ENCODE measurements at places on chromosomes 6 and 20.
A peak's percentile ranks its signal among the peaks of the same experiment; 100 is the strongest.

DNA sequence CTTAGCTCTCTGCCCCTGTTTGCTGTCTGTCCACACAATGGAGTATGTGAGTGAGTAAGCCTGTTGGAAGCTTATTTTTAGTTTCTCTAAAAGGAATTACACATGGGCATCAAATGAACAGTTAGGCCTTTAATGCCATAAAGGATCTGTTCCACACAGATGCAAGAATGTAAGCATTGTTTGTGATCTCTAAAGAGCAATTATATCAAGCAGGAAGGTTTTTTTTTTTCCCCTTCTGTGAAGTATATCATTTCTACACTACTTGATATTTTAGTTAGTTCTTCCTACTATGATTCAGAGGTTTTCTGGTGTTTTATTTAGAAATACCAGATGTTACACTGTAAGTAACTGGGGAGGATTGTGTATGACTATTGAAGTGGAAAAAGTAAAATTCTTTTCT is 627.5 kb downstream of the COL12A1 start:
- DNase-seq = no peak

DNA sequence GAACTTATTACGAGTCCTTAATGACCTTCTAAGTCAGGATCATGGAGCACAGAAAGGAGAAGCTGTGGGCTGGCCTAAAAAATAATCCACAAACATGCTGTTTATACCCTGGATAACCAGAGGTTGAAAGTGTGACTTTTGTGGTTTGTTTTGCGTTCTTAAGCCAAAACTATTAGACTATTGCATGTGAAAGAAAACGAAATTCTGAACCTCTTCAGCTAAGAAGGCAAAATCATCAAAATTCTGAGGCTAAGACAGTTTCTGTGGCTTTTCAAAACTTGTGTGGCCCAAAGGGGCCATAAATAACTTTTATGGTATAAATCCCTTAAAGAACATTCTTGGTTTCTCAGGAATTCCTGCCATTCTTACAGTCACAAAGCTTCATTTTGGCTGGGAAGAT is 251.0 kb downstream of the UST start:
- DNase-seq = no peak

DNA sequence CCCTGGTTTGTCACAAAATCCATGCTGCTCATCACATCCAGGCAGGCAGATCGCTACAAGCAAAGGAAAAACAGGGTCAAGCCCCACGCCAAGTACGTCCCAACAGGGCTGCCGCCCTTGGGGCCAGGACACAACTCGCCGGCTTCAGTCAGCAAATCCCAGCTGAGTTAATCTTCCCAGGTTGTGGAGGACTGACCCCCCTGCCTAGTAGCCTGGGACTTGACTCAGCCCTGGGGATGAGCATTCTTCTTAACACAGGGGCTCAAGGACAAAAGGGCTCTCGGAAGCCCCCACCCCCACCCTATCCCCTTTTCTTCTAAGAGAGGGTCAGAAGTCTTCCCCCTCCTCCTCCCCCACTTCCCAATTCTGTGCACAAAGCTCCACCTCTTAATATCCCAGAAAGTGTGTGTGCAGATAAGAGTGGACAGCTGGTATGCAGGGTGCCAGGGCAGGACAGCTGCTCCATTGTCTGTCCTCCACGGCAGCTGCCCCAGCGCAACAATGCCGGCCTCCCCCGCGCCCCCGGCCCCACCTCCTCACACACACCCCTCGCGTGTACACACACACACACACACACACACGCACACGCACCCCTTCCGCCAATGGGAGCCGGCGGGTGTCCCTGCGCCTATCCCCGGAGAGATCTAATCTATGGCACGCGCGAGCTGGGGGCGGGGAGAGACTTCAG is 4.5 kb downstream of the DLL1 start:
- no peak for DNase-seq

DNA sequence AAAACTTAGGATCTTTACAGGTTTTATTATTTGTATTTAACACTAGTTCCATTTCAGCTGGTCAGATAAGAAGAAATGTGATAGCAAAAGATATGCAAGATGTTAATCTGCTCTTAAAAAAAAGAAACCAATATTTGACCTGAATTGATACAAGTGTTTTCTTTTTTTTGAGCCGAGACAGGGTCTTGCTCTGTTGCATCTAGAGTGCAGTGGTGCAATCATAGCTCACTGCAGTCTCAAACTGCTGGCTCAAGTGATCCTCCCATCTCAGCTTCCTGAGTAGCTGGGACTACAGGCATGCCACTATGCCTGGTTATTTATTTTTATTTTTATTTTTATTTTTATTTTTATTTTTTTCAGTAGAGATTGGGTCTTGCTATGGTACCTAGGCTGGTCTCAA is 133.0 kb downstream of the GMPR start:
- no peak for DNase-seq

DNA sequence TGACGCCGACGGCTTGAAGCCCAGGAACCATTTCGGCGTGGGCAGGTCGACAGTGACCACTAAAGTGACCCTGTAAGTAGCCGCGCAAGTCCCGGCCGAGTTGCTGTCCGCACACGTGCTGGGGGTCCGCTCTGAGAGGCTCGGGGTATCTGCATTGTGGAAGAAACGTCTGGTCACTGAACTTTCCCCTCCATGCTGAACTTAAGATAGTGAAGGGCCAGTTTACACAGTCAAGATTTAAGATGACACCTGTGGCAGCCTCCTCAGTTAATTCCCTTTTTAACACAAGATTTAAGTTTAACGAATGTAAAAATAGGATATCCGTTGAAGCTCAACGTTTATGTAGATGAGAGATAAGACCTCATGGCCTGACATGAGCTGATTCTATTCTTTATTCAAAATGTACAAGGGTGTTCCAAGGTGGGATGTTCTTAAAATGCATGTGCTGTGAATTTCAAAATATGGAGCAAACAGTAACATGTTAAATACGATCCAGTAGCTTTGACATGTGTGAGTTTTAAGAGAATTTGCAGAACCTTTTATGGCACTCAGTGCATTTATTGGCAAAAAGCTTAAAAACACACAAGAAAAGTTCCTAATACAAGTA is 116.2 kb downstream of the RTN4IP1 start:
- DNase-seq = no peak

GRCh38 chr6:141677598-141678211 is 455.0 kb upstream of the GJE1 start:
- no peak for DNase-seq

DNA sequence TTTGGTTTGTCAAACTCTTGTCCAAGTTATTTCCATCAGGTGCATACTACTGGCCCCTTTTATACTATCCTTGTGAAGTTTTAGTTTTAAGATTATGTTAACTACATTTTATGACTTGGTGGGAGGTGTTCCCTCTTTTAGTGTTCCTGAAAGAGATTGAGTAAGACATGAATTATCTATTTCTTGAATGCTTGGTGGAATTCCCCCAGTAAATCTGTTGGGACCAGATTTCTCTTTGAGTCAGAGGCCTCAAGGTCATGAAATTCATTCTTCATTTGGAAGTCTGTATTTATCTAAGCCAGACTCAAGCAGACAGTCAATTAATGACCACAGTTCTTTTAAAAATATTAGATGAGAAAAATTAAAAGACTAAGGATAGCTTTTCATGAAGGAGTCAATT is 81.3 kb downstream of the MOXD1 start:
- DNase-seq = no peak

DNA sequence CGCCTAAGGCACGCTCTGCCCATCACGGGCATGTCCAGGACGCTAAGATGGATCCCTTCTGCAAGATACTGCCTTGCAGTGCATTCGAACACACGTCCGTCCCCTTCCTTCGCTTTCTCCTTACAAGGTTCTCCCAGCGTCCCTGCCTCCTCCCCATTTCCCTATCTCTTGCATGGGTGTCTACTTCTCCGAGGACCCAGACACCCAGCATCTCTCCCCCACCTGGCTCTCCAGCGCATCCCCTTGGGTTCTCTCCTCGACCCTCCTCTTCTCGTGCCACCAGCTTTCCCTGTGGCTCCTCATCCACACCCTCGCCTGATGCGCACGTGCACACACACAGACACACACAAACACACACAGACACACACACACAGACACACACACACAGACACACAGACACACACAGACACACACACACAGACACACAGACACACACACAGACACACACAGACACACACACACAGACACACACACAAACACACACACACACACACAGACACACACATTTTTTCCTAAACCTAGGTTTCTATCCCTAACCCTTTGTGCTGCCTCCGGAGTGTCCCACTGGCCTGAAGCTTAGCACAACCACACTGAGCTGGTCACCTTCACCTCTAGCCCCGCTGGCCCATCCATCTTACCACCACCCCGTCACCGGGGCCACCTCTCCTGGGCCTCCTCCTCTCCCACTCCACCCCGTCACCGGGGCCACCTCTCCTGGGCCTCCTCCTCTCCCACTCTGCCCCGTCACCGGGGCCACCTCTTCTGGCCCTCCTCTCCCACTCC is 31.9 kb downstream of the ANKRD60 start:
- no peak for DNase-seq

DNA sequence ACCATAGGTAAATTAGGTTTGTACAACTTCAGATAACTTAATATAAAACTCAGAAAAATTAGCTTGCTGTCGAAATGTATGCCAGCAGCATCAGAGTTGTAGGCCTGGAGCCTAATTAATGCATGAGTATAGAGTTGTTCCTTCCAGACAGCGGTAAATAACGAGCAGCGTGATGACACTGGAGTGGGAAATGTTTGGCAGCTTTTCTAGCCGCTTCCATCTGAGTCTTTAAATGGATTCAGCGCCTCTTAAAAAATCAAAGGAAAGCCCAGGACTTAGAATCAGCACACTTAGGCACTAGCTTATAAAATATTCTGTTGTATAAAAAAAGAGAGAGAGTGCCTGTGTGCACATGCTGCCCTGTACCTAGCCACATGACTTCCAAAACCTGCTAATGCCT is 43.7 kb upstream of the SYNJ2 start:
- DNase-seq = no peak

DNA sequence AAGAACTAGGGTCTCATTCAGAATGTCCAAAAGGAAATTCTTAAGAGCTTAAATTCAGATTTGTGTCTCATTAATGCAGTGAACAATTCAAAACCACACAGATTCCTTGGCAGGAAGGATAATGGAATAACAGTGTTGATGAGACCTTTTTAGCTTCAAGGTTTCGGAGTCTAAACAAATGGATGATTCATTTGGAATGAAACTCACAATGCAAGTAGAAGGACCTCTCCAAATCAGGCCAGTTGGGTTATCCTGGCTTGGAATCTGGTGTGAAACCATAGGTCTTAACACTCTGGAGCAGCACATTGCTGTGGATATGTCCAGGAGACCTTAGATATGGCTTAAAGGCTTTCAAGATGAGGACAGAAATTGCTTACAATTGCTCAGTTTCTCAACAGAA is 44.9 kb downstream of the KCTD20 start:
- DNase-seq = no peak

DNA sequence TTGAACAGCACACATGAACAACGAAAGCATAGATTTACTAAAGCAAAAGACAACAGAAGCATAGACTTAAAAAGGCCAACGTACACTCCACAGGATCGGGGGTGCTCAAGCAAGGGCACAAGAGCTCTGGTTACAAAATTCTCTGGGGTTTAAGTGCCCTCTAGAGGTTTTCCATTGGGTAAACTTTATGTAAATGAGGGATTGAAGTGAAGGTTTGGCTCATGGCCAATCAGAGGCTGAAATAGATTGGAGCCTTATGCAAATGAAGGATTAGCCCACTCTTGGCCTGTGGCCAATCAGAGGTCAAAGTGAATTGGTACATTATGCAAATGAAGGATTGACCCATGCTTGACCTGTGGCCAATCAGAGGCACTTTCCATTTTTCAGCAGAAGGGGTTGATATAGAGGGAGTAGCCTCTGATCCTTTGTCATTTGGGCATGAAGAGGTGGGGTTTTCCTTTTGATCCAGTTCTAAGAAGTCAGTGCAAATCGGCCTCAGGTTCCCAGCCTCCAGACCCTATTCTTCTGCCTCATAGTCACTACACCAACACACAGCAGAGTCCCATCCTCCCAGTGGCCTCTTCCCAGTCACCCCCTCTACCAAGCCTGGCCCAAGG is 244.9 kb downstream of the THBS2 start:
- peak; percentile 23 for DNase-seq

GRCh38 chr6:129882510-129883023 is 21.5 kb upstream of the TMEM244 start:
- no peak for DNase-seq

GRCh38 chr6:20211941-20212391 is 303 bp downstream of the MBOAT1 start:
- peak; percentile 56 for DNase-seq

- DNase-seq = no peak
Measured at GRCh38 chr6:17022604-17023003, 79.2 kb upstream of the STMND1 start.

GRCh38 chr6:43301081-43301870 is 3.2 kb downstream of the SLC22A7 start:
- DNase-seq = no peak

GRCh38 chr6:168318579-168319278 is 848 bp downstream of the DACT2 start:
- DNase-seq = no peak

- DNase-seq = no peak
Measured at GRCh38 chr6:113626475-113626874, 230.7 kb upstream of the MARCKS start.

Measured in NCI-H510A (cell line).